Natural killer cell treated with Interleukin-12 subunit alpha and Interleukin-12 subunit beta and Interleukin-15 and Interleukin-18, amount 100 ng/mL, for 72 hours (primary cell): ENCODE measurements at places on chromosomes 13 and 19. TPM values are rescaled to one million over a fixed set of nuclear protein-coding genes. Genes with fewer than 3 reads are reported as not detected.

GRCh38 chr19:21143854-21144253 lies 2.0 kb downstream of the ZNF431 start:
- H3K27me3 ChIP-seq: no peaks in the 10 kb centered on the region
- peak overlapping the region; percentile 90 for H3K4me3 ChIP-seq
- peaks cover 32% of the 10 kb centered on the region for H3K36me3 ChIP-seq
- peaks cover 21% of the 10 kb centered on the region for H3K4me1 ChIP-seq
- no peak overlapping the region for H3K27ac ChIP-seq

DNA sequence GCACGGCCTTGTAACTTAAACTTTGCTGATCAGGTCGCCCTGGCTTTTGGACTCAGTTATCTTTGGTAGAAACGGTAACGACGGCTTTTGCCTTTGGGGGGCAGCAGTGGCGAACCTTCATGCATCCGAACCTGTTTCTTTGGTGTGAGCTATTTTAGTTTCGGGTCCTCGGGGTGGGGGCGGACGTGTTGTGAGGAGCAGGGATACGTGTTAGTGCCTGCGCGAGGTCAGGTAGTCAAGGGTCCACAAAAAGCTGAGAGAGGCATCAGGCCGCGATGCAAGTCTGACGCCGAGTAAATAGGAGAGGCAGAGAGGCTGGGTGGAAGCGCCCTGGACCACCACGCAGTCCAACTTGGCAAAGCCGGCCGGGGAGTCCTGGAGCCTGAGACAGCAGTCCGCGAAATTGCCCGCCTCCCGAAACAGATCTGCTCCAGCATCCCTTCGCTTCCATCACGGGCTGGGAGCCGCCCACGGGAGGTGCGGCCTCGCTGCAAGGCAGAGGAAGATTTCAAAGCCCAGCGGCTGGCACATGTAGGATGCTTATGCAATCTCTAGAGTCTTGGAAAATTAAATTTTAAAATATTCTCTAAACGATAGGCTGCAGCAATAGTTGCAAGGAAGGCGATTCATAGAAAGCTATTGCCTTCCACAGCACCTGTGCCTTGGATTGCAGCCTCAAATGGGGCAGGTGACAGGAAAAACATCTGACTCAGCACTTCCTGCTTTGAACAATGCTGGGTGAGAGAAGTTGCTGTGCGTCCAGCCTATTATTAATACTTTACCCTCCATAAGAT lies 4.6 kb upstream of the TPP2 start:
- peak overlapping the region; percentile 94 for H3K4me3 ChIP-seq
- H3K4me1 ChIP-seq: peaks cover 23% of the 10 kb centered on the region
- H3K27ac ChIP-seq: peak overlapping the region; percentile 73
- no peaks in the 10 kb centered on the region for H3K36me3 ChIP-seq

DNA sequence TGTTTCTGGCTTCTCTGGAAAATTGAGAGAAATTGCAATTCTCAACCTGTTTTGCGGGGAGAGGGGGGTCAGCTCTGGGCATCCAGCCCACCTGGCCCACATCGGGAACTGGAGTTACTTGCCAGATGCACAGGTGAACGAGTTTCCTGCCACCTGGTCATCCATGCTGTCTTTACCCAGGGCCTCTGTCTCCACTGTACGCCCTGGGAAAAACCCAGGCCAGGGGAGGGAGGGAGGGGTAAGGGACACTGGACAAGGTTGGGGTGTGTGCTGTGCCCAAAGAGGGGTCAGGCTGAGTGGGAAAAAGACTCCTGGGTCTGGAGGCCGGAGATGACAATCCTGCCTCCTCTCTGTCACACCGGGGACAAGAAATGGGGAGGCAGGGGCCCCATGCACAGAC lies 307.6 kb downstream of the ZNF536 start:
- H3K4me1 ChIP-seq: no peaks in the 10 kb centered on the region
- H3K27ac ChIP-seq: no peak overlapping the region
- no peak overlapping the region for H3K4me3 ChIP-seq
- DNase-seq: no peak

Gene URAD
- total RNA-seq: not detected

Gene TMEM272
- not detected for total RNA-seq

- no peak overlapping the region for H3K27ac ChIP-seq
- no peak overlapping the region for H3K4me3 ChIP-seq
- DNase-seq: no peak
Observed at GRCh38 chr13:33758113-33758512, 59.8 kb upstream of the RFC3 start.

GRCh38 chr19:46076951-46077814 lies 36.4 kb upstream of the IGFL4 start:
- no peak overlapping the region for H3K4me3 ChIP-seq
- H3K4me1 ChIP-seq: no peaks in the 10 kb centered on the region
- H3K36me3 ChIP-seq: no peaks in the 10 kb centered on the region

Gene DACH1
- 0.42 TPM for total RNA-seq

- no peak overlapping the region for H3K4me3 ChIP-seq
- no peaks in the 10 kb centered on the region for H3K27me3 ChIP-seq
- no peak overlapping the region for H3K27ac ChIP-seq
Observed at GRCh38 chr13:93745884-93746283, 519.3 kb downstream of the GPC6 start.

DNA sequence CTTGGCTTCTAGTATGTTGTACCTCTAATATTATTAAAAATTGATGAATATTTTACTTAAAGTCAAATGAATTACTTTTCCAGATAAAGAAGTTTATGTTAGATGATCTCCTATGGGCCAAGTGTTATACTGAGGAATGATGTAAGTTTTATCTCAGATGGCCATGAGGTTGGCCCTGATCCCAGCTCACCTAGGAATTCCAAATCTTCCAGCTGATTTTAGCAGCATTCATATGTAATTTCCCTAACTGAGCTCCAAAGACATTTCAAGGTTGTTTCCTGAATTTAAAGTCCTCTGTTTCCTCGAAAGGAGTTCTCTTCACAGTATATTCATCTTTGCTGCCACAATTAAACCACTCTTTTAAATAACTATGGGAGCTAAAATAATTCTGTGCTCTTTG lies 1670.4 kb upstream of the SPRY2 start:
- no peaks in the 10 kb centered on the region for H3K27me3 ChIP-seq
- no peak overlapping the region for H3K27ac ChIP-seq
- H3K4me1 ChIP-seq: no peaks in the 10 kb centered on the region
- DNase-seq: no peak
- no peak overlapping the region for H3K4me3 ChIP-seq

DNA sequence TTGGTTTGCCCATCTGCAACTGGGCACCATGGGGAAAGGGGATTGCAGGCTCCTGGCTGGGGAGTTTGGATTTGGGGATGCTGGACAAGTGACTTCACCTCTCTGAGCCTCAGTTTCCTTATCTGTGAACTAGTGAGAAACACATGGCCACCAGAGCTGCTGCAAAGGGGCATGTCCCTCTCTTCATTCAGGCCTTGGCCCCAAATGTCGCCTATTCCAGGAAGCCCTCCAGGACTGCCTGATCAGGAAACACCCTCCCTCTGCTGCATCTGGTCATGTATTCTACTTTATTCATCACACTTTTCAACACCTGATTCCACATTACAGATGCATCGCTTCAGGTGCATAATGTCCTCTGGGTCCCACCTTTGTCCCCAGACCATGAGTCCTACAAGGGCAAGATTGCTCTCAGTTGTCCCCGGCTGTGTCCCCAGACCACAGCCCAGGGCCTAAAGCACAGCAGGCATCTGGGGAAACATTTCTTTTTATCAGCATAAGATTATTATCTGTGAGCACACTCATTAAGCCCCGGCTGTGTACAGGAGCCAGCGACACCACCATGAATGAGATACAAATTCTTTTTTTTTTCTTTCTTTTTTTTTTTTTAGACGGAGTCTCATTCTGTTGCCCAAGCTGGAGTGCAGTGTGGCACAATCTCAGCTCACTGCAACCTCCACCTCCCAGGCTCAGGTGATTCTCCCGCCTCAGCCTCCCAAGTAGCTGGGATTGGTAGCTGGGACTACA lies 37.5 kb downstream of the ARRDC2 start:
- H3K4me1 ChIP-seq: peaks cover 43% of the 10 kb centered on the region
- peak overlapping the region; percentile 84 for H3K27ac ChIP-seq
- no peaks in the 10 kb centered on the region for H3K36me3 ChIP-seq

DNA sequence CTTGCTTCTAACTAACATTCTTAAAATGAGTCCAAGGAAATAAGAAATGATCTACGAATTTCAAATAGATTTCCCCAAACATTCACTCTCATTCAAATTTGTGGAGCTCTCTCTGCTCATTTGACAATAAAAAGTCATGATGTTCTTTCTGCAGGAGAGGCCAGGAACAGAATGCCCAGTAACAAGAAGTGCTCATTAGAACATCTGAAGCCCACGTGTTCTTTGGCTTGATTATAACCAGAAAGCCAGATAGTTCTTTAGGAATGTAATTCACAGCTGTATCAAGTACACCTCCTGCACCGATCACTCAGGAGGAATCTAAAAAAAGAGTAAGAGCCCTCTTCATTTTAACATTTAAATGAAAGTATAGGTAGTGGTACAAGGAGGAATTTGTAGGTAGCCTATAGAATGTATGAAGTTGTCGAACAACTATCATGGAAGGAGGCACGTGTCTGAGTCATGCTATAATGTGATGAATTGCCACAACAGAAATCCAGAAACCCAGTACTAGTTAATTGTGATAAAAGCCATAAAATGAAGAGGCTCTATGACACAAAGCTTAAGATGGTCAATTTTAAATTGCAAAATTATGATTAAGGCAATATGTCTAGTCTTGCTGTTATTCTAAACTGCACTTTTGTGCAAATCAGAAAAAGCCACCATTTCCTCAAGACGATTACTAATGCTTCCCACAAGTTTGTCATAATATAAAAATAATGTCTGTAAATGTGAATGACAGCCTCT lies 12.8 kb downstream of the MEDAG start:
- no peak overlapping the region for H3K4me3 ChIP-seq
- H3K36me3 ChIP-seq: no peaks in the 10 kb centered on the region
- H3K27ac ChIP-seq: no peak overlapping the region

Gene ZNF850
- total RNA-seq: 3.9 TPM

Gene SOX1
- not detected for total RNA-seq

- H3K27ac ChIP-seq: no peak overlapping the region
- H3K36me3 ChIP-seq: no peaks in the 10 kb centered on the region
- no peak for DNase-seq
Observed at GRCh38 chr13:50467156-50468110, 376.1 kb downstream of the DLEU7 start.

DNA sequence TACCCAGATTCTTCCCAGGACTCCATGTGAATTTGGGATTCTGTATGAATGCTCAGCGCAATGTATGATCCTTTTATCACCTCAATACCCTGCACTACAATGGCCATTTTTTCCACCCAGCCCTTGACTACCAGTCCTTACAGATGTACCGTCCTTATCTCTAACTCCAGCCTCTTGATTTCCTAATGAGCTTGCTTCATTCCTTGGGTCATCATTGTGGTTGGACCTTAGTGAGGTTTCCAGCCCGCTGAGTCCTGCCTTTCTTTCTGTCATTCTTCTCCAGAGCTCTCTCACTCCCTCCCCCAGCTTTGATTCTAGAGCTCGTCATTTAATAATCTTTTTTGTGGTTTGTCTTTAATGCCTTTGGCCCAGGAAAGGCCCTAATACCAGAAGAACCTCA lies 438.5 kb downstream of the ZNF536 start:
- no peaks in the 10 kb centered on the region for H3K36me3 ChIP-seq
- H3K4me1 ChIP-seq: no peaks in the 10 kb centered on the region

- no peak overlapping the region for H3K4me3 ChIP-seq
- H3K36me3 ChIP-seq: no peaks in the 10 kb centered on the region
- H3K4me1 ChIP-seq: no peaks in the 10 kb centered on the region
- H3K27ac ChIP-seq: no peak overlapping the region
- DNase-seq: peak; percentile 13
Observed at GRCh38 chr13:113806526-113806925, 47.5 kb downstream of the TMEM255B start.

DNA sequence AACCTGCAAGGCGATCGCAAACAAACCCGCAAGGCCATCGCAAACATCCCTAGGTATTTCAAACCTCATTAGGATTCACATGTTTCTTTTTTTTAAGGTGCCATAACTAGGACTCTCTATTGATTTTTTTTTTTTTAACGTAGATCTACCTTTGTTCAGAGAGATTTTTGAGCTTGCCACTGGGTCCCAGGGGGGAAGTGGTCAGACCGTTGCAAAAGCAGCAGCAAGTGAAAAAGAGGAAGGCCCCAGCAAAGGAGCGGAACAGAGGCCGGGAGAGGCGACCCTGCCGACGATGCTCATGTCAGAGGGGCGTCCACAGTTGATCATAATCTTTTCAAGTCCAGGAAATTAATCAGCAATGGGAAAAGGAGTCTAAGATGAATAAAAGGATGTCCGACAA lies 32.7 kb upstream of the FLT1 start:
- H3K27me3 ChIP-seq: peaks cover 28% of the 10 kb centered on the region
- peak overlapping the region; percentile 17 for H3K27ac ChIP-seq
- DNase-seq: no peak
- H3K4me3 ChIP-seq: no peak overlapping the region

DNA sequence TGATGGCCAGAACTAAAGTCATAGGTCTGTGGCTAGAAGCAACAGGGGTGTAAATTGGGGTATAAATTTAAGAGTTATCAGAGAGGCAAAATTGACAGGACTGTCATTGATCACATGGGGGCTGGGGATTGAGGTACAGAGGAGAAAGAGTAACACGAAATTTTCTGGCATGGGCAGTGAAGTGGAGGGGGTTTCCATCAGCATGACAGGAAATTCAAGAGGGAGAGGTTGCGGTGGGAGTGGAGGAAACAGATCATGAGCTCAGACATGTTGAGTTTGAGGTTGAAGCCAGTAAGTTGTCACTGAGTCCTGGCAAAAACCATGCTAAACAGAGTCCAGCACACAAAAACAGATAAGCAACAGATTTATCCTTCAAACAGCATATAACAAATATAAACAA lies 192.1 kb upstream of the TSC22D1 start:
- peak; percentile 76 for DNase-seq
- H3K27ac ChIP-seq: peak overlapping the region; percentile 91
- peaks cover 35% of the 10 kb centered on the region for H3K4me1 ChIP-seq
- H3K36me3 ChIP-seq: no peaks in the 10 kb centered on the region
- H3K27me3 ChIP-seq: no peaks in the 10 kb centered on the region
- peak overlapping the region; percentile 72 for H3K4me3 ChIP-seq

DNA sequence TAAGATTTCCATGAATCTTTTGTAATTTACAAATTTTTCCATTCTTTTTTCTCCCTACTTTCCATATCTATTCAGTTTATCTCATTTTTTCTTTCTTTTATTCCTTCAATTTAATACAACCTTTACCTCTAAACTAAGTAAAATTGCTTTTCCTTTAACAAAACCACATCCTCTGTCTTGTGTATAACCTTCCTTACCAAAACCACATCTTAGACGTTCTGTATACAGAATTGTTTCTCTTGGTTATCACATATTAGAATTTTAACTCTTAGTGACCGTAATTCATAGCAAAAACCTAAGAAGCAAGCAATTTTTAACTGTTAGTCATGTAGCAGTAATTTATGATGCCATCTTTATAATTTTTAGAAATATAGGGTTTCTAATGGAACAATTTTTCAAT lies 15.0 kb downstream of the PPP5C start:
- H3K36me3 ChIP-seq: peaks cover 6% of the 10 kb centered on the region
- no peaks in the 10 kb centered on the region for H3K27me3 ChIP-seq
- H3K27ac ChIP-seq: peak overlapping the region; percentile 65
- peak overlapping the region; percentile 89 for H3K4me3 ChIP-seq
- DNase-seq: no peak
- H3K4me1 ChIP-seq: peaks cover 41% of the 10 kb centered on the region

GRCh38 chr19:10155839-10156238 lies 36.1 kb upstream of the EIF3G start:
- no peak for DNase-seq
- H3K4me1 ChIP-seq: no peaks in the 10 kb centered on the region
- no peaks in the 10 kb centered on the region for H3K27me3 ChIP-seq

- no peak overlapping the region for H3K4me3 ChIP-seq
- H3K27me3 ChIP-seq: no peaks in the 10 kb centered on the region
- no peak for DNase-seq
- peaks cover 10% of the 10 kb centered on the region for H3K36me3 ChIP-seq
Observed at GRCh38 chr13:41048640-41049039, 12.7 kb upstream of the WBP4 start.
